ENCODE measurements at places on chromosomes 12 and 14.
A peak's percentile ranks its signal among the peaks of the same experiment; 100 is the strongest.

DNA sequence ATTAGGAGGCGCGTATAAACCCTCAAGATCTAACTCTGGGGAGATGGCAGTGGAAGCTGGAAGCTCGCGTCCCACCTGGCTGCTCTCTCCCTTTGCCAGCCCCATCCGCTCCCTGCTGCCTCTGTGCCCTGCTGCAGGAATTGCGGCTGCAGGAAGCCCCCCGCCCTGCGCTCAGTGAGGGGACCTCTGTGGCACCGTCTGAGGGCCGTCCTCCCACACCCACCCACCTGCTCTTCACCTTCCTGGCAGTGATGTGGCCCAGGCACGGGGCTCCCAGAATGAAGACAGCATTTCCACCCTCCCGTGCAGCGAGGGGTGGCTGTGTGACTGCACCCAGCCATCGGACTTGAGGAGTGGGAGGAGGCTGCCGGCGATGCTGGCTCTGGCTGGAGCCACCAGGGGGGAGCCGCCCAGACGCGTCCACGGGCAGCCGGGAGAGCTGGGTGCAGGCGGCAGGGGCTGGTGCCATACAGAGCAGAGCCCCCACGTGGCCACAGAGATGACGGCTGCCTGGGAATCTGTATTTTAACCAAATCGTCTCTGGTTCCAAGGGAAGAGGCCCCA lies 28.3 kb upstream of the GALNT9 start:
- no peak for DNase-seq

DNA sequence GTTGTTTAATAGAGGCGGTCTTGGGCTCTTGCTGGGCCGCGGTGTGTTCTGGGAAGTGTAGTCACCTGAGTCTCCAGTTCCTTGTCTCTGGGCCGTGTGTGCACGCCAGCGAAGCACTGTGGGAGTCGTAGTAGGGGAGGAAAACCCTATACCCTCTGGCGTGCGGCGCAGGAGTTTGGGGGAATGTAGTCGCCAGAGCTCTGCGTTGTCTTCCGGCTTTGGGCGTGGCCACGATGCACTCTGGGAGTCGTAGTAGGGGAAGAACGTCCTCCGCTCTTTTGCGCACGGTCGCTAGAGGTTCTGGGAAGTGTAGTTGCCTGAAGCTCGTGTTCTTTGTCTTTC lies 726 bp upstream of the ZNF140 start:
- DNase-seq: peak; percentile 100

- no peak for DNase-seq
Measured at GRCh38 chr14:62558451-62558850, 486.8 kb downstream of the KCNH5 start.

DNA sequence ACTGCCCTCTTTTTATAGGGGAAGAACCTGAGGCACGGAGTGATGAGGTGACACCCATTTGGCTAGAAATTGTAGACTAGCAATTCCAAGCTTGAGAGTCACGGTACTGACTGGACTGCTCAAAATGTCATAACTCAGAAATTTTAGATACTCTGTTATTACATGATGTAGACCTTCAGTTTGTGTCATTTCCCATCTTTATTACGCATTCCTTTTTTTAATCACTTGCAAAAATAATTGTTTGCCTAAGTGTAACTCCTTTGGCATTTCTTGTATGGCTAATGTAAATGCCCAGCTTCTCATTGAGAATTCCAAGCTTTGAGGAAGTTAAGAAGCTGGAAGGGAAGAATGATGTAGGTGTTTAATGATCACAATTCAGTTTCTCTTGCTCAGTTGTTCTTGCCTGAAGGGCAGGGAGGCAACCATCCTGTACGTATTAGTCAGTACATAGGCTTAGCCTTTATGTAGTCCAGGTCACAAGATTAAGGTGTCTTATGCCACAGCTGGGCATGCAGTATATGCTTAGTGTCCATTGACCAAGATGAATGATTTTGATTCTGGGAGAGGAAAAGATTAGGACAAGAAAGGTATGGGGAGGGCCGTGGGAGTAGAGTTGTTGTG lies 68.2 kb upstream of the EVL start:
- DNase-seq: no peak

GRCh38 chr12:60805364-60805763 lies 1209.5 kb downstream of the SLC16A7 start:
- no peak for DNase-seq

GRCh38 chr12:8058506-8058905 lies 7.7 kb downstream of the C3AR1 start:
- DNase-seq: no peak

- DNase-seq: no peak
Measured at GRCh38 chr12:114779186-114779585, 95.2 kb upstream of the TBX3 start.

GRCh38 chr14:33592297-33592696 lies 358.6 kb downstream of the EGLN3 start:
- peak; percentile 68 for DNase-seq
